ENCODE measurements at places on chromosomes 2 and 18.

- DNase-seq = no peak
Measured at GRCh38 chr18:76957384-76958355, 135.3 kb downstream of the ZNF236 start.

DNA sequence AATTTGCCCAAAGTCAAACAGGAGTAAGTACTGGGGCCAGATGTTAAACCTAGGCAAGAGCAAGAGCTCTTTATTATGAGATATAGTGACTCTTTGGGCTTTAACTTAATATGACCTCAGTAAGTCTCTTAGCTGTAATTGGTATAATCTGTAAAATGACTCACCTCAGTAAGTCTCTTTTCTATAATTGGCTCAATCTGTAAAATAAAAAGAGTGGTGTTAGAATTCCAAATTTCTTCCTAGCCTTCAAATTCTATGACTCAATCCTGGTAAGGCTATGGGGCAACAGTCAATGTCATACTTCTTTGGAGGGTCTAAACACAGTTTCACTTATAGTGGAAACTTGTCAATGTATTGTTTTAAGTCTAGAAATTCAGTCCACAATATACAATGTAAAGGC, 1608.9 kb upstream of the PIK3C3 start:
- no peak for DNase-seq

DNA sequence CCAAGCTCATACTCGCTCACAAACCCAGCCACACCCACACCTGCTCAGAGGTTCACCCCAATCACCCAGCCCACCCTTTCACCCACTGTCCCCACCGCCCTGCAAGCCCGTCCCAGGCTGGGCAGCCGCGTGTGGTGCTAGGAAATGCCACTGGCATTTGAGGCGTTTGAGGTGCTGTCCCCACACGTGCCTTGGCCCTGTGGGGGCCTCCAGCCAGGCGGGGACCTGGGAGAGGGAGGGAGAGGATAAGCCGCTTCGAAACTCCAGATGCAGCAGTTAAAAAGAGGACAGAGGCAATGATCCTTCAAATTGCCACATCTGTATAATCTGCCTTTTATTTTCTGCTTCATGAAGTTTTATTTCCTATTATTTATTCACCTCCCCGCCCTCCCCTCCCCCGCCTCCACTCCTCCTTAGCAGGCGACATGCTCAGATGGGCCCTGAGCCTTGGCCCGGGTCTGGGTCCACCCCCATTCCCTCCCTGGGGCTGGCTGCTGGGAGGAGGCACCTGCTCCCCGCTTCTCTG, 35.9 kb downstream of the PSD4 start:
- DNase-seq = no peak

DNA sequence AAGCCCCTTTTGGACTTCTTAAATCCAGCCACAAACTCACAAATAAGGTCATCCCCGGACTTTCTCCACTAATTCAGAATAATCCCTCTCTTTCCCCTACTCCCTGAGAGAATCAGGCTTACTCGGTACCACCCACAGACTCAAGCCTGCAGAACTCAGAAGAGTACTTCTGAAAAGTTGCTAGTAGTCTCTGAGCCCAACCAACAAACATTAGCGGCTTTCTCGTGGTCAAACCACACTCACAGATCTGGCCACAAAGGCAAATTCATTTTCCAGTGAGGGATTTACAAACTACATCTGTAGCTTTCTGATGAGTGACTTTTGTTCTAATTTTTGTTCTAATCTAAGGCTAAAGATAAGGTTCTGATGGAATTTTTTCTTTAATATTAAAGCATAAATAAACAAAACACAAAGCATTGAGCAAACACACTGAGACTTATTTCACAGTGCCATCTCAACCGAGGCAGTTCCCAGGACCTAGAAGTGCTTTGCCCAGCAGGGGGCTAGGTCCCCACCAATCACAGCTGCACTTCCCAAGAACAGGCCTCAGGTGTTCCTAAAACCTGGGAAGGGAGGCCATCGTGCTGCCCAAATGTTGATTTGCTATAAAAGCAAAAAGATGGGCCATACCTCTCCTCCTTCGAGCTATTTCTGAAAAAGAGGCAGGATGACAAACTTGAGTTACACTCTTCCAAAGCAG, 110.7 kb downstream of the COLEC12 start:
- no peak for DNase-seq

GRCh38 chr2:121329786-121330185, 44.8 kb upstream of the TFCP2L1 start:
- DNase-seq = no peak

DNA sequence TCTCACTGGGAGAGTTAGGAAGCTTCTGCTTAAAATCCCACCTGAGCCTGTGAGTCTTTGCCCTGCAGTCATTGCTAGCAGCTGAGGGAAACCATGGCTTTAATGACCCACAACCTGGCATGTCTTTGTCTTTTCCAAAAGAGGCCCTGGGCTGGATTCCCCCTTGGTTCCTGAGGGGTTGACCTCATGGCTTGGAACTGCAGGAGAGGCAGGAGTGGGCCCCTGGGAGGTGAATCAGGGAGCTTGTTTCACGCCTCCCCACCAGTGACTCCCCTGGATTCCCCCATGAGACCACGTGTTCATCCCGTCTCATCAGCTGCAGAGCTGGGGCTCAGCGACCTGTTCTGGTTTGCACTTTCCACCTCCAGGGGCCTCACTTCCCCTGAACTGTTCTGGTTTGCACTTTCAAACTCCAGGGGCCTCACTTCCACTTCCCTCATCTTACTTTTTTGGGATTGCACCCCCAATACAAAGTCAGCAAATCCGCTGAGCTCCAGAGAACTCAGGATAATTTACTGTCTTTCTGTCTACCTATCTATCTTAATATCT, 58.5 kb upstream of the TMEM18 start:
- no peak for DNase-seq

DNA sequence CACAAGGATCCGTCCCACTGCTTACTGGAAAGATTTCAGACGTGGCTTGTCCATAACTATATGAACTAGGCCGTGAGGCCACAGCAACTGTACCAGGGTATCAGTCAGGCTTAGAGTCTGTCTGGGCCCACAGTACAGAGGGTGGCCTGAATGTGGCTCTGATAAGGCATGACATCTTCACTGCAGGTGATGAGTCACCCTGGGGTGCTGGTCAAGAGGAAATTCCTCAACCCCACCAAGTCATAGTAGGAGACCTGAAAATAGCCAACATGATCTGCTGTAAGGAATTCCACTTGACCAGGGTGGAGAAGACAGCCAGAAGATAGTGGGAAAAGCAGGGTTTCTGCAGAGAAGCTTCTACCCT, 107.7 kb downstream of the INHBB start:
- DNase-seq = no peak

GRCh38 chr2:120419955-120420354, 74.0 kb downstream of the INHBB start:
- DNase-seq = no peak

- no peak for DNase-seq
Measured at GRCh38 chr18:69239849-69240674, 160.6 kb upstream of the DOK6 start.

- no peak for DNase-seq
Measured at GRCh38 chr2:6955511-6956136, 38.4 kb downstream of the RNF144A start.

GRCh38 chr18:32767400-32767799, 5.4 kb downstream of the KLHL14 start:
- DNase-seq = no peak

DNA sequence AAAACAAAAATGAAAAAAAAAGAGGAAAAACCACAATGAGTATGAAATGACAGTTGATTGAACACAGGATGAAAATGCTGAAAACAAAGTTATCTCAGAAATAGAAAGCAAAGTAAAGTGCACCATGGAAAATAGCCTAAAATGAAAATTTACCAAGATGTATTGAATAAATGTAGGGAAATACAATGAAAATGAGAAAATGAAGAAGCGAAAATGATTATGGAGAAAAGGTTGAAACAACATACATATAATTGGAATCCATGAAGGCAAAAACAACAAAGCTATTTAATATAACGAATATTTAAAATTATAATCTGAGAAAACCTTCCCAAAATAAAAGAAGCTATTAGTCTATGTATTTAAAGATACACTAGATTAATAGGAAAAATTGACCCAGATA, 147.4 kb downstream of the TMEM18 start:
- no peak for DNase-seq

DNA sequence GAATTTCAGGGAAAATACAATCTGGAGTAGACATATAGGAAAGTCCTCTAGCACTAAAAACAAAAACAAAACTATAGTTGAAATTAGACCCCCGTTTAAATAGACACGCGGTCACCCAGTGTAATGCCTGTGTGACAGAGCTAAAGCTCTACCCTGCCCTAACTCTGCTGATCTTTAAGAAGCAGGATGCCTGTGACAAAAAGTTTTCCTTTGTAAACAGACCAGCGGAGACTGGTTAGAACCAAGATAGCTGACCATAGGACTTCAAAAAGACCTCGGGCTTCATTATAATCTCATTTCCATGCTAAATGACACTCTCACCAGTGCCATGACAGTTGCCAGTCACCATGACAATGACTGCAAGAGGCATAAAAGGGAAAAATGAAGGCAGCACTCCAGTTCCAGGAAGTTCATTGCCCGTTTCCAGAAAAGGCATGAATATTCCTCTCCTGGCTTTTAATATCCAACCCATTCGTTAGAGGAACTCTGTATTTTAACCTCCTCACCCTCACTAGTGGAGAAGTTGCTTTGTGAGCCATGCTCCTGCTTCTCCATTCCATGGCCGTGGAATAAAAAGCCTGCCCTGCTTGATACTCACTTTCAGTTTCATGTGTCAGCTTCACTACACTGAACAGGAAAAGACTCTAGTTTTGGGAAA, 157.2 kb upstream of the COPS8 start:
- no peak for DNase-seq

DNA sequence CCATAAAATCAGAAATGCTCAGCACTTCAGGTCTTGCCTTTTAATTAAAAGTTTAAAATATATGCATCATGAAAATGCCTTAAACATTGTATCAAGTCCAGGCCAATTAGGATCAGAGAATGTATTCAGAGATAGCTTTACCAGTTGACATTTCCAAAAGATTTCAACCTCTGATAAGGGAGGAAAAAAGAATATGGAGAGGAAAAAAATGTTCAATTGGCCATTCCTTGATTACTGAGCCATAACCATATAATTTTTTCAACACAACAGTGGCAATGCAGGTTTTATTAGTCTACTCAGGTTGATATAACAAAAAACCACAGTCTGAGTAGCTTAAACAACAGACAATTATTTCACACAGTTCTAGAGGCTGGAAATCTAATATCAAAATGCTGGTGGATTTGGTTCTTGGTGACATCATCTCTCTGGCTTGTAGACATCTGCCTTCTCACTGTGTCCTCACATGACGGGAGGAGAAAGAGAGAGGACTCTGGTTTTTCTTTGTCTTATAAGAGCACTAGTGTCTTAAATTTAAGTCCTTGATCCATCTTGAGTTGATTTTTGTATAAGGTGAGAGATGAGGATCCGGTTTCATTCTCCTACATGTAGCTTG, 111.9 kb downstream of the IRS1 start:
- no peak for DNase-seq

Measured in CD4-positive, alpha-beta T cell treated with Interleukin-6 at 100 ng/mL for 8 hours (primary cell).